ENCODE measurements at places on chromosomes 16 and 17. TPM values are rescaled to one million over a fixed set of nuclear protein-coding genes. Genes with fewer than 3 reads are reported as not detected.
A peak's percentile ranks its signal among the peaks of the same experiment; 100 is the strongest.

GRCh38 chr17:61755078-61755477 is 108.2 kb downstream of the BRIP1 start:
- H3K27me3 ChIP-seq: no peaks in the 10 kb centered on the region
- no peak for DNase-seq
- H3K4me1 ChIP-seq: peaks cover 5% of the 10 kb centered on the region
- no peak overlapping the region for H3K27ac ChIP-seq

GRCh38 chr17:31390748-31391495 is 553 bp upstream of the RAB11FIP4 start:
- H3K27ac ChIP-seq: no peak overlapping the region
- no peaks in the 10 kb centered on the region for H3K36me3 ChIP-seq
- peaks cover 55% of the 10 kb centered on the region for H3K27me3 ChIP-seq
- peaks cover 6% of the 10 kb centered on the region for H3K4me1 ChIP-seq
- peak overlapping the region; percentile 83 for H3K4me3 ChIP-seq
- DNase-seq: no peak

DNA sequence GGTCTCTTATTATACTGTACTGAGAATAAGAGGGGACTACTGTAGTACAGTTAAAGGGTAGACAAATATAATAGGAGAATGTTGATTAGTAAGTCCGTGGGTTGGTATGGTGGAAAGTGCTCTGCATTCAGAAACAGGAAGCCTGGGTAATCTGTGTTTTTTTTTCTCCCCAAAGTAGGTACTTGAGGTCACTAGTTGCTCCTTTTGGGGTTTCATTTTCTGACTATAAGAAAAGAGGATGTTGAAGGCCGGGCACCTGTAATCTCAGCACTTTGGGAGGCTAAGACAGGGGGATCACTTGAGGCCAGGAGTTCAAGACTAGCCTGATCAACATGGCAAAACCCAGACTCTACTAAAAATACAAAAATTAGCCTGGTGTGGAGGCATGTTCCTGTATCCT is 42.0 kb upstream of the MMD start:
- DNase-seq: no peak
- H3K27ac ChIP-seq: no peak overlapping the region
- peaks cover 21% of the 10 kb centered on the region for H3K27me3 ChIP-seq
- H3K4me3 ChIP-seq: peak overlapping the region; percentile 12
- H3K4me1 ChIP-seq: peaks cover 24% of the 10 kb centered on the region

Gene NDE1
- 106 TPM for total RNA-seq

Gene CLDN9
- not detected for total RNA-seq

Gene NPIPA3
- total RNA-seq: 1.3 TPM

Gene PRSS33
- not detected for total RNA-seq

All from activated T-cell treated with anti-CD3 and anti-CD28 coated beads, Interleukin-2, amount 50 U/mL, for 72 hours (primary cell).